ENCODE measurements at places on chromosomes 1 and 21.

DNA sequence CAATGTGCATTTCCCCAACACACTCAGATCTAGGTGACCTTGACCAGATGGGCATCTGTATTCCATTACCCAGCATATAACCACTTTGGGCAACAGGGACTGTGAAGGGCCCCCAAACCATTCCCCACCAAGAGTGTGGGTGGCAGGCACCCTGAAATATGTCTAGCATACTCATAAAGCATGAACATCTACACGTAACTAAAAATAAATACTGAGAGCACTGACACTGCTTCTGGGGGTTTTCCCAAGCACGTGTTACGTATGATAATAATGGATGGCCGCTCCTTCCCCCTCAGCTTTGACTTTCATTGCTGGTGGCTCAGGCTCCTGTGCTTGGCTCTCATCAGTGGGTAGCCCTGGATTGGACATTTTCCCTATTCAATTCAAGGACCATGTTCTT, 39.1 kb downstream of the IGSF3 start:
- ATAC-seq, result no peak

DNA sequence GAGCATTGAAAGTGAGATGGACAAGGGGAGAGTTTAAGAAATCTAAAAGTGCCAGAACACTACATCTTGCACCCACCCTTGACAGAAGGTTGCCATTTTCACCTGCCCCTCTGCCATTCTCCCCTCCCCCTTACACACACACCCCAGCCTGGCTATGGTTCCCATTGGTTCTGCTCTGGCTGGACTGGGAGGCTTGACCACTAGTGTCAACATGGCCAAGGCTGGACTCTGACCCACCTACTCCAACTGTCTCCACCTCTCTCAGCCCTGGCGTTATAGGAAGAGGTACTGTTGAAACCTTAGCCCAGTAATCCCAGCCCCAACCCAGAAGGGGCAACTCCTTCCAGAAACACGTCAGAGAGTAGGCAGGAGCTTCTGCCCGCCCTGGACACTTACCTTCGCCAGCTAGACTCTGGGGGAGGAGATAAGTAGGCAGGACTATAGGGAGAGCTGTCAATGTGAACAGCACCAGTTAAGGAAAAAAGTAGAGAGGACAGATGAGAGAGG, 4.5 kb downstream of the CRTC2 start:
- no peak for ATAC-seq

DNA sequence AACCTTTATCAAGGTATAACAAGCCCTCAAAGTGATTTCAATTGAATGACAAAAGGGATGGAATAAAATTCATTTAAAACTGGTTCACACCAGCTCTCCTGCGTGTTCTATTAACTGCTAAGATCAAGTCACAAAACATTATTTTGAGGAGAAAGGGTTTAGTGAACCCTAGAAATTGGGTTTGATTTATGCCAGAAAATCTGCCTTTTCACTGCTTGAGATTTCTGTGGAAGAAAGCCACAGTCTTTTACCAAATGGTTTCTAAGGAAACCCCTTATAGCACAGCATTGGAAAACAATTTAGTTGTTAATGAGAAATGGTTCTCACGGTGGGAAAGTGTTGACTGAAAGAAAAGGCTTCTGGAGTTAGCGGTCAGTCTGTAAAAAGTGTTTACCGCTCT, 43.6 kb upstream of the DPH5 start:
- no peak for ATAC-seq

DNA sequence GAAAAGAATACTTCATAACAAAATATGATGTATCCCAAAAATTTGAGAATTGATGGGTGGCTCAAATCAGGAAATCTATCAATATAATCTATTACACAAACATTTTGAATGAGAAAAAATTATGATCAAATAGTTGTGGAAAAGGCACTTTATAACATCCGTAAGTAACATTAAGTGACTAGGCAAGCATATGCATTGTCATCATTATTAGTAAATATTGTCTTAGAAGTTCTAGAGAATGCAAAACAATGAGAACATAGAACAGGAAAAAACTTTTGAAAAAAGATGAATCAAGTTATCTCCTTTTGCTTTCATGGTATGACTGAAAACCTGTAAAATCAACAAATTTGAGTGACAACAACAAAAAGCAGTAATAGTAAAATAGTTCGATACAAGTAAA, 42.9 kb downstream of the VCAM1 start:
- no peak for ATAC-seq

DNA sequence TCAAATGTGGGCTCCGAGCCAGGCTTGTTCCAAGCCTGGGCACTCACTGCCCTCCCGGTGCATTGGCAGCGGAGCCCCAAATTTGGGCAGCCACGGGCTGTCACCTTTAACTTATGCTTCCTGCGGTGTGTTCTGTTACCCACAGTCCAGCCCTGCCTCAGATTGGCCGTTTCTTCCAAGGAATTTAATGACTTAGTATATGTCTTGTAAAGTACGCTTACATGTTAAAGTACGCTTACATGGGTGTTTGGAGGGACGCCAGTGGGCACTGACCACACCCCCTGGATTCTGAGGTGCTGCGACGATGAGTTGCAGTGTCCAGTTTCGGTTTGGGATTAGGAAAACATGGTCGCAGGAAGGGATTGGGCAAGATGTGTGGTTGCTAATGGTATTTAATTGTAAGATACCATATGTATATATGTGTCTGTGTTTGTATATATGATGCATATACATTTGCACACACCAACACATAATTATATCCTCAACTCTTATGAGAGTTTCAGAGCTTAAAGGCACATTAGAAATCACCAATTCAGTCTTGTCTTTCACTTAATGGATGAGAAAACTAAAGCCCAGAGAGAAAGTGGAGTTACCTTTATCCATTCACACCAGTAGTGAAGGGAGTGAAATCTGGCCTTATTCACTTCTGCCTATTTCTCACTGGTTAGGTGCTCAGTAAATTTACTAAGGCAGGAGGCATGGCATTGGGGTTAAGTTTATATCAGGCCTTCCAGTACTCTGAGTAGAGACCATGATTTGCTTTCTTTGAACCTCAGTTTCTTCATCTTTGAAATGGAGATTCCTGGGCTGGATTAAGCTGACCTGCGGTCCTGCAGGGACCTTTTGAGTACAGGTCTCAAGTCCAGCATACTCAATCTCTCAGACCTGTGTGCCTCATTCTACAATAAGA, 1.0 kb downstream of the SMYD2 start:
- peak; percentile 24 for ATAC-seq

DNA sequence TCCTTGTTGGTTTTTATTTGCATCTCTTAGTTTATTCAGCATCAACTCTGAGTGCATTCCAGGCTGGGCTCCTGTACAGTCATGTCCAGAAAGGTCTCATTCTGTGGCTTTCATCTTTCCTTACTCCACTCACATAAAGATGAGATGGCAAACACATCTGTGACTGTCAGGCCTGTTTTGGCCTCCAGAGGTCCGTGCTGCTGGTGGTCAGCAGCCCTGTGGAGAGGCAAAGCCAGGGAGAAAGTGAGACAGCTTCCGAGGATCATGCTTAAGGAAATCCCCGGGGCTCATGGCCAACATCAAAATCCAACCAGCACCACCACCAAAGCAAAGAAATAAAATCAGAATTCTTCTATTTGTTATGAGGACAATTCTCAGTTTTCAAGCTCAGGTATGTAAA, 96.1 kb upstream of the HIVEP3 start:
- ATAC-seq, result no peak

DNA sequence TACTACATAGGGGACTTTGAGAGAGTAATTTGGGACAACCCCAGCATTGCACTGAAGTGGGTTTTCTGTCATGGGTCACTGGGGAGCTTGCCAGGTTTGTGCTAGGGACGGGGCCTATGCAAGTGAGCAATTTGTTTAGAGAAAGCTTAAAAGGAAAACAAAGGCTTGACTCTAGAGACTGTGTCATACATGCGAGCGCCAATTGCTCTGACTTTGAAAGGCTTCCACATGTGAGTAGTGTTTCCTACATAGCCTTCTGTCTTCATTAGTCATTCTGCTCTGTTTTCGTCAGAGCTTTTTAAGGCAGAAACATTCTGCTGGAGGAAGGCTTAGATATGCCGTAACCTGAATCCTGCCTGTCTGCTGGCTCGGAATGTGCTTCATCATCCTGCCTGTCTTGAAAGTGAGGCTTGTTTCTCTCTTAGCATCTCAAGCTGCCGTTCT, 28.4 kb downstream of the TRIM45 start:
- ATAC-seq, result peak; percentile 94

DNA sequence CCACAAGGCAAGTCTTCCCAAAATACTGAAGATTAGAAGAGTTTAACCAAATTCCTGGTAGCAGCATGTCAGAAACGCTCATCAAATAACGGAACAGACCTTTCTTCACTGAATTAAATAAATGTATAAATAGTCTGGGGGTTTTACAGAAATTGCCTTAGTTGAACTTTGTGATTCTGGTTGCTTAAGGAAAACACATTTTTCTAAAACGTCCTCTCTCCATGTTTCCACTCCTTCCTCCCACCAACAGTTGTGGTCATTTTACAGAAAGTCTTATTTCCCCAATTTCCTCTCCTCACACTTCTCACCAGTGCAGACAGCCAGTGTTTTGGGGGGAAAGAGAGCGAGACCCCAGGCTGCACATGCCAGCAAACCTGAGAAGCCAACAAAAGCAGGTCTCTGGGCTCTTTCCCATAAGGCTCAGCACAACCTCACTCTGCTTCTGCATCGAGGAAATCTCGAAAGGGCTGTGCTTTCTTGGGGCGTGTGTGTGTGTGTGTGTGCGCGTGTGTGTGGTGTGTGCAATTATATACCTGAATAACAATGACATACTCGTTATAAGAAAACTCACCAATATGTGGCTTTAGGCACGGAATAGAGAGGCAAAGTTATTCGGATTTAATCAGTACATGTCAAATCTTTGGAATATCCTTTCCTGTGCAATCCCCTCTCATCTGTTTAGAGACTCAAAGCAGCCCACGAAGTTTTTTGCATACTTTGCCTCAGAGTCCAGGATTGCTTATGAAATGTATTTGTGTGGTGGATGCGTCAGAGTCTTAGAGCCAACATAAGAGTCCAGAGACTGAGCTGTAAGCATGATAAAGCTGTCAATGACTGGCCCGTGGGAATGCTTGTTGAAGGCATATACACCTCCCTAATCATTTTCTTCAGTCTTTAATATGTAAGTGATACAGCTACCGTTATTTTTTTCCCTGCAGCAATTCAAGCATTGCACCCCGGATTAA, 2.0 kb downstream of the KCNJ15 start:
- ATAC-seq, result no peak

- peak; percentile 17 for ATAC-seq
Observed at GRCh38 chr21:45993210-45994085, 11.9 kb downstream of the COL6A1 start.

- ATAC-seq, result no peak
Observed at GRCh38 chr1:63799820-63800219, 26.0 kb downstream of the ROR1 start.

DNA sequence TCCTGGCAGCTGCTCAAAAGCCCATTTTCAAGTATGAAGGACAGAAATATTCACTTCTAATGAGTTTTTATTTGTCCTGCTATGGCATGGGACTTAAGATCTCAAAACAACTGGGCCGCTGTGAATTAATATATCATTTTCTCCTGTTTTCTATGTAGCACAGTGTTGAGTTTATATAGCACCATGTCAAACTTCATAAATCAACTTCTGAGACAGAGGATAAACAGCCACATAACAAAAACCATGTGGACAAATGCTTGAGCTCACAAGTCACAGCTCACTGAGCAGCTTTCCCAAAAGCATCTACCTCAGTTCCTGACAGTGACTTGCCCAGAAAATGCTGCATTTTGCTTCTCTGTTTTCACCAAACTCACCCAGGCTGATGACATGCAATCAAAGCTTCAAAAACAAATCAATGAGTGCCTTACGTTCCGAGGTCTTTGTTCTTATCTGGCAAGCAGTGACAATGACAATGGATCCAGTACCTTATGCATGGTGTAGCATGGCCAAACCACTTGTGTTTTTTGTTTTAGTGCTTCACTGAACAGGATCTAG, 722.6 kb downstream of the LRRIQ3 start:
- no peak for ATAC-seq

GRCh38 chr21:45767071-45768006, 123.8 kb downstream of the PCBP3 start:
- no peak for ATAC-seq

GRCh38 chr1:230299191-230300006, 126.7 kb downstream of the PGBD5 start:
- ATAC-seq, result no peak

DNA sequence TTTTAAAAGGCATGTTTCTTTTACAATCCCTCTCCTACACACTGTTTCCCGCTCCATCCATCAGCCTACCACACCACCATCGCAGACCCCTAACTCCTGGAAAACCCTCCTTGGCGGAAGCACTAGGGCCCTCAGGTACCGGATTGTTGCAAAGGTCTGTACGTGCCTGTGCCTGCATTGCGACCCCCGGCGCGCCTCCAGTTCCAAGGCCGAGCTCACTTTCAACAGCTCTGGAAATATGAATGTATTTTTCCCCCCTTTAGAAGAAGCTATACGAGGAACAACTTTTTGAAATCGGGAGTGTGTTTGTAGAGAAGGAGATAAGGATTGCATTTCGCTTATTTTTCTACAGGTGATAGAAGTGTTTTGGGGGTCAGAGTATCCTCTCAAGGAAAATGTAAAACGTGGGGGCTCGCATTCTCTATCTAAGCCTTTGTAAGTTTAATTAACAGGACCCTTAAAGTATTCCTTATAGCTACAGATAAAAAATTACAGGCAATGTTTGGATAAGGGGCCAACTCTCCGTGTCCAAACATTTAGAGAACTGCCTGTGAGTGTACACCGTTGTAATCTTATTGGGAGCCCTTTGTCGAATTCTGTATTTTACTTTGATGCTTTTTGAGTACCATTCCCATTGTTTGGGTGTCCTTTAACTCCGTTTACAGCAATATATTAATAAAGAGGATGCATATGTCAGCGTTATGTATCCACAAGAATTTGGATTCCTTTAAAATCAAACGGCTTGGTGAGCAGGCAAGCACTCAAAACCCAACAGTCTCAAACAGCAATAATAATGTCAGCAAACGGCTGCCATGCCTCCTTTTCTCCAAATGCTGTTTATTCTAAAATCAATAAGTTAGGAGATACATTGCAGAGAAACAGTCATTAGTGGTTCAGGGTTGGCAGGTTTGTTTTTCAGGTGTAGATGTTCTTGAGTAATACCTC, 5.9 kb downstream of the PRRX1 start:
- no peak for ATAC-seq

GRCh38 chr21:46603228-46603627, 1.7 kb downstream of the S100B start:
- no peak for ATAC-seq

- no peak for ATAC-seq
Observed at GRCh38 chr1:153801786-153802697, 26.8 kb downstream of the SLC27A3 start.

DNA sequence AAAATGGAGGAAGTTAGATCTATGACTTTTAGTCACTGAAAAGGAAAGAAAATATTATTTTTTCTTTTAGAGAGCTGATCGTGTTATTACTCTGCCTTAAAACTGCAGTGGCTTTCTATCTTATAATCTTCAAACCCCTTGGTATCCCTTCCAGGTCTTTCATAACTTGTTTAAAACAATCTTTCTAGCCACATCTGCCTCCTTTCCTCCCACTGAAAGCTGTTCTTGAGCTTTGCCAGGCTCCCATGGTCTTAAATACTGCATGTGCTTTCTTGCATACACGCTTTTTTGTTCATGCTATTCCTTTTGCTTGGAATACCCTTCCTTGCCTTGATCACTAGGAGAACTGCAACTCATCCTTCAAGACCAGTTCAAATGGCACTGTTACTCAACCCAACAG, 65.9 kb upstream of the GADD45A start:
- ATAC-seq, result peak; percentile 35

Measured in gastroesophageal sphincter (tissue), 4 donors.